Activated CD8-positive, alpha-beta T cell treated with anti-CD3 and anti-CD28 coated beads, Interleukin-2, amount 10 ng/mL, durations not matched to agents 7 days and 5 days (primary cell): ENCODE measurements at places on chromosomes 5 and 9. TPM values are rescaled to one million over a fixed set of nuclear protein-coding genes. Genes with fewer than 3 reads are reported as not detected.

DNA sequence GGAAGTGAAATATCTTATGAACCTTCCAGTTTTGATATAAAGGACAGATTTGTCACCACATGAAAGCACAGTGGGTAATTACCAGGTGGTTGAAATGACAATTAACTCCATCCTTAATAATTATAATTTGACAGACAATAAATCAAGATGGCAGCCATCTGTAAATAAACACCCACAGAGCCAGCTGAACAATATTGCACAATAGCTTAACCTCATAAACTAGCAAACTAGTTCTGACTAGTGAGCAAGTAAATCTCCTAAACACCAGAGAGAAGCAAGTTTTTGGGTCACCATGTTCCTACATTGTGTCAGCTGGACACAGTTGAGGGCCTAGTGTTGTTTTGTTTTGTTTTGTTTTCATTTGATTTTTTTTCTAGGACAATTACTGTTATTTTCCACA, 577.4 kb downstream of the ACTL7B start:
- H3K27me3 ChIP-seq = no peaks in the 10 kb centered on the region
- H3K4me1 ChIP-seq = no peaks in the 10 kb centered on the region
- no peak for DNase-seq
- H3K27ac ChIP-seq = no peak overlapping the region

- H3K4me3 ChIP-seq = no peak overlapping the region
- H3K27me3 ChIP-seq = no peaks in the 10 kb centered on the region
- DNase-seq = no peak
- peaks cover 17% of the 10 kb centered on the region for H3K4me1 ChIP-seq
- no peak overlapping the region for H3K27ac ChIP-seq
- H3K36me3 ChIP-seq = peaks cover 65% of the 10 kb centered on the region
Measured at GRCh38 chr5:32259033-32259432, 53.7 kb downstream of the MTMR12 start.

GRCh38 chr5:168327019-168327421, 35.6 kb downstream of the WWC1 start:
- no peak overlapping the region for H3K4me3 ChIP-seq
- H3K27me3 ChIP-seq = peaks cover 17% of the 10 kb centered on the region
- H3K36me3 ChIP-seq = no peaks in the 10 kb centered on the region
- H3K27ac ChIP-seq = no peak overlapping the region

GRCh38 chr5:134437340-134437846, 25.7 kb upstream of the CDKN2AIPNL start:
- H3K27me3 ChIP-seq = no peaks in the 10 kb centered on the region
- DNase-seq = no peak
- no peak overlapping the region for H3K4me3 ChIP-seq
- peaks cover 21% of the 10 kb centered on the region for H3K4me1 ChIP-seq

DNA sequence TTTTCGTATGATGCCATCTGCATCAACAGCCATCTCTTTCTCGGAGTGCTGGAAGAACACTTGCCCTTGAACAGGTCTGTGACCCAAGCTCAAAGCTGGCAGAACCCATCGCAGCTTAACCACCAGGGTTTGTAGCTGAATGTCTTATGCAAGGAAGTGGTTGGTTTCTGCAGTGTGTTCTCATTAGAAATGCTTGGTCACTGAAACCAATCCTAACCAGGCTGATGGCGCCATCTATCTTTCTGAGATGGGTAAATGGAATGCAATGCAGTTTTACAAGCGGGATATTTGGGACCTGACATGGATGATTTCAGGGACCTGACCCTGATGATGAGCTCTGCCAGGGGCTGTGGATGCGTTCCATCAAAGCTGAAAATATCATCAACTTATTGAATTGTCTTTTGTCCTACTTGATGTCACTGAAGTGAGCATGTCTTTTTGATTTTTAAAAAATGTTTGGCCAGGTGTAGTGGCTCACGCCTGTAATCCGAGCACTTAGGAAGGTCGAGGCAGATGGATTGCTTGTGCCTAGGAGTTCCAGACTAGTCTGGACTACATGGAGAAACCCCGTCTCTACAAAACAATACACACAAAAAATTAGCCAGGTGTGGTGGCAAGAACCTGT, 28.7 kb downstream of the DMRT3 start:
- H3K27me3 ChIP-seq = peaks cover 6% of the 10 kb centered on the region
- H3K4me1 ChIP-seq = peaks cover 12% of the 10 kb centered on the region
- H3K36me3 ChIP-seq = no peaks in the 10 kb centered on the region
- H3K4me3 ChIP-seq = no peak overlapping the region

- H3K27ac ChIP-seq = no peak overlapping the region
- no peak overlapping the region for H3K4me3 ChIP-seq
- no peaks in the 10 kb centered on the region for H3K36me3 ChIP-seq
- H3K4me1 ChIP-seq = peaks cover 5% of the 10 kb centered on the region
- H3K27me3 ChIP-seq = peaks cover 2% of the 10 kb centered on the region
Measured at GRCh38 chr5:56119050-56119449, 114.1 kb downstream of the ANKRD55 start.

Gene OR1Q1
- not detected for total RNA-seq

Gene LPAR1
- total RNA-seq = not detected

Gene SUSD3
- 57.9 TPM for total RNA-seq

Gene ANKRD18A
- 0.08 TPM for total RNA-seq
